ENCODE measurements at places on chromosomes 1 and 21.

DNA sequence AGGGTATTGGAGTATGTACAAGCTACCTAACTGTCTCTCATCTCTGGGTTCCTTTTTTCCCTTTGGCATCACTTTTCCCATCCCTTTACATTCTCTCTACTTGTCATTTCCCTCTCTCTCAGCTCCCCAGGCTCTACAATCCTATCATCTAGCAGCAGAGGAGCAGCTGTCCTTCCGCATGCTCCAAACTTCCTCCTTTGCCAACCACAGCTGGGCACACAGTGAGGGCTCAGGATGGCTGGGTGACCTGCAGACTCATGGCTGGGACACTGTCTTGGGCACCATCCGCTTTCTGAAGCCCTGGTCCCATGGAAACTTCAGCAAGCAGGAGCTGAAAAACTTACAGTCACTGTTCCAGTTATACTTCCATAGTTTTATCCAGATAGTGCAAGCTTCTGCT, 561 bp downstream of the CD1E start:
- no peak for DNase-seq

DNA sequence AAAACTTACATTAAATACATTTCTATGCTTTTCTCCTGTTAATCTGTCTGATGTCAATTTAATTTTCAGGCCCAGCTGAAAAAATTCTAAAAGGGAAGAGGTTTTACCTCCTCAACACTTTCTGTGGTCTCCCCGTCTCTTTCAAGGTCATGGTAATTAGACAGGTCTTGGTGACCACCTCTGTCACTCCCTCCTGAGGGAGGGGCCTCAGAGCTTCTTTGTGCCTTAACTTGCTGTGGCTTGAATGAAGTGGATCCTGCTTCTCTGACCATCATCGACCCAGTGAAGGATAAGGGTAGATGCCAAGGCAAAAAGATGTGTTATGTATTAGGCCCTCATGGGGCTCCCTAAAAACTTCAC, 40.8 kb upstream of the OSBPL9 start:
- DNase-seq: no peak

DNA sequence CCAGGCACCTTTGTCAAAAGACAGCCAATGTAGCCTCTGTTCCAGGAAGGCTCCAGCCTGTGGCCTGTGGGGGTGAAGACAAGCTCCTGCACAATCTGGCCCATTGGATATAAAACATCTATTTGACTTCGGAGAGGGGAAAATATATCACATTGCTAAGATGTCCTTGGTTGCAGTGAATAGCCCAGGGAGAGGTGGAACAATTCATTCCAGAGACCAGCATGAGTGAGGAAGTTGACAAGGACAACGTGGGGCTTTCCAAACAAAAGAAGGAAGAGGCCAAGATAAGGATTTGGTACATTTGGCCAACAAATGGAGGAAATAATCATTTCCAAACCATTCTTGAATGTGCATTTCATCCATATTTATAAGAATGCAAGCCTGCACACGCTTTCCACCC, 187.0 kb downstream of the ETS2 start:
- no peak for DNase-seq

DNA sequence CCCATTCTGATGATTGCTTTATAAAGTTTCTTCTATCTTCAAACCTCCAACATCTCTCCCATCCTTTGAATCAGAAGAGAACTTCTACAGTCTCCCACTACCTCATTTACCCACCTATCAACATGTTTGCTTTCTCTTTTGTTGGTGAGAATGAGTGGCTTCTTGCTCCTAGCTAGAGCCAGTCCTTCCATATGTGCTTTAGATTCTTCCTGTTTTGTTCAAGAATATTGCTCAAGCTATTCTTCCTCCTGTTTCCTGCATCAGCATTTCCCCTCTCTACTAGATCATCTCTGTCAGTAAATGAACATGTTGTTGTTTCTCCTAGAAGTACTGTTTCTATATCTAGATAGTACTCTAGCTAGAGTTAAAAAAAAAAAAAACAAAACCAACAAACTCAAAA, 6.3 kb downstream of the ATF6 start:
- DNase-seq: no peak

GRCh38 chr1:187474336-187474735, 645.6 kb downstream of the PLA2G4A start:
- DNase-seq: peak; percentile 55

GRCh38 chr1:7508052-7508933, 262.8 kb upstream of the VAMP3 start:
- DNase-seq: no peak

DNA sequence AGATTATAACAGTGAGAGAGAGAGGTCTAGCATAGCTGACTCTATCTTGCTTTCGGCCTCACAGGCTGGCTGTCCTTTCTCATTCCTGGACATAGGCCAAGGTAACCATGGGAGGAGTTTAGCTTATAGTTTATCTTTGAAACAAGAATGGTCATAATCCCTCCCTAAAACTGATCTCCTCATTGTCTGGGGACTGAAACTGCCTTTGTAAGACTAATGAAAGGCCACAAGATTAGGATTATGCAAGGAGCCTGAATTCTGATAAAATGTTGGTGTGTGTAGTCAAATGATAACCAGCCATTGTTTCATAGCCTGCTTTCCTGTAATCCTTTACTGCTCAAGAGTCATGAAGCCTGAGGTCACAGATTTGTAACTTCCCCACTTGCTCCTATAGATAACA, 131.9 kb upstream of the LYPLAL1 start:
- peak; percentile 49 for DNase-seq

DNA sequence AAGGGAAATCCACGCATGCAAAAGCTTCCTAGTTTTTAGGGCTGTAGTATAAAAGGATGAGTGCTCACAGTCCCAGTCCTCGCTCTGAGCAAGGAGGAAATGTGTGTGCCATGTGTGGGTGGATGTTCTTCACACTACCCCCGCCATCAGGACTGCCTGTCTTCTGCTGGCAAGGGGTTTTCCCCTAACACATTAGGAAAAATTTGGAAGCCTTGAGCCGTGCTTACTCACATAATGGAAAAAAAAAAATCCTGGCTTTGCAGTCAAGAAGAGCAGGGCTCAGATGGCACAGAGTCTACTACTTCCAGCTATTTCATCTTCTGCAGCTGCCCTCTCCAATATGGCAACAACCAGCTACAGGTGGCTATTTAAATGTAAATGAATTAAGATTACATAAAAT, 363.1 kb downstream of the PLPP3 start:
- DNase-seq: no peak

- DNase-seq: peak; percentile 84
Observed at GRCh38 chr1:93804412-93804811, 74.6 kb downstream of the DNTTIP2 start.

DNA sequence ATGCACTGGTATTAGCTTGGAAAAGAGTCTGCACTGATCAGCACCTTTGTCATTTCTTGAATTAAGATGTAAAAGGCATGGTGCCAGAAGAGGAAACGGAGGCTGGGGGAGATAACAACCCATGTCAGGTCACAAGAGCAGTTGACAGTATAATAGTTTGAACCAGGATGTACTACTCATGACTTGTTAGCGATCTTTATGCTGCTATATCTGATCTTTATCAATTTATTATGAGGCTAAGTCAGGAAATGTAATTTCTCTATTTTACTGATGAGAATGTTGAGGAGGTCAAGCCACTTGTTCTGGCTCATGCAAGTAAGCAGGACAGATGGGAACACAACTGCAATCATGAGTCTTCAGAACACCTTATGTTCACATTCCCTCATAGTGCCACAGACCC, 41.4 kb downstream of the RGS5 start:
- DNase-seq: no peak

- DNase-seq: no peak
Observed at GRCh38 chr1:9426291-9426711, 113.0 kb upstream of the SLC25A33 start.

GRCh38 chr21:37237764-37238163, 29.4 kb downstream of the VPS26C start:
- DNase-seq: no peak

DNA sequence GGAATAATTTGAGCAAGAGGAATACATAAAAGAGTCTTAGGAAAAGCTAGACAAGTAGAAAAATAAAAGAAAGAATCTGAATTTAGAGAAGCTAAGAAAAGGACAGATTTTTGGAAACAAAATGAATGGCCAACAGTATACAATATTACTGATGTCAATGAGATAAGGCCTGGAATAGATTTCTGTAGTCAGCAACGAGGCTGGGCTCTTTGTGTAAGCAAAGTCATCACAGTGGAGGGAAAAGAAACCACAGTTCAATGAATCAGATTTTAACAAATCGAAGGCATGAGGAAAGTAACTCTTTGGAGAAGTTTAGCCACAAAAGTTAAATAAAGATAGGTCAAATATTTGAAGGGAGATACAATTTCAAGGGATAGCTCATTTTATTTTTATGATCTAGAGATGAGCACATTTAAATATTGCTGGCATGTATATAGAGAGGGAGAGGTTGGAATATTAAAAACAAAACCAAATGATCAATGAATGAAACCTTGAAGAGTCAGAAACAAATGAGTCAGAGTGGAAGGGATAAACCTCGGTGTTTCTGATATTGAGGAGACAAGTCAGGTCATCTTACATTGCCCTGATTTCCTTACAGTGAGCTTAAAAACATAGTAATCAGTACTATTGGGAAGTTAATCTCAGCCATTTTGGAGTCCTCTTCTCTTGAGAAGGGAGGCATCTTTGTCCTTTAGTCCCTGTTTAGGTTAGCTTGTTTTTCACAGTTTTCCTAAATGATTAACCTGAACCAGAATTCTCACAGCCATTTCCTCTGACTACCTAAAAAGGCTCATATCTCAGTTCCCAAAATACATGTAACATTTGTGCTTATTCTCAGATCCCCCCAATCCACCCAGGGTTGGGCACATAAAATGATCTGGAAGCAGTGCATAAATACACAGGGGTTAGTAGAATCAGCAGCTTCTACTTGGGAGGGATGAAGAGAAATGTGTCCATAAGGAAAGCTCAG, 620.0 kb upstream of the B3GALT2 start:
- DNase-seq: no peak
